HFF-Myc (cell line): ENCODE measurements at places on chromosomes 7 and 10.

GRCh38 chr10:61452655-61453641 is at the start of gene TMEM26:
Gene TMEM26, minus strand, starts transcription at chr10:61453381. Its CDS starts 300 bp downstream, at chr10:61453081.
- DNase-seq: no peak

DNA sequence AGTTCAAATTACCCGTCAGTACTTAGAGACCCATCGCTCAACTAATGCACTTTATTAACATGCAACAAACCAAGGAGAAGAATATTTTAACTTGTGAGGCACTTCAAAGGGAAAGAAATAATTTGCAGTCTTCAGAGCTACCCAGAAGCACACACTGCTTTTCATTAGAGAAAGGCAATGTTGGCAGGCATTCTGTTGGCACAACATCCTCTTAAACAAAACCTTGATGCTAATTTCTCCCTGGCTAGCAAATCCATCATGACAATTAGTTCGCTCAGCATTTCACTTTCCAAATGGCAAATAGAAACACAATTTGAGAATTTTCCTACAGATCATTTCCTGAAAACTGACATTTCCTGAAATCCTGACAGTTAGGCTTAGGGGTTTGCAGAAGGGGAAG is 155.6 kb upstream of the FAM13C start:
- no peak for DNase-seq

DNA sequence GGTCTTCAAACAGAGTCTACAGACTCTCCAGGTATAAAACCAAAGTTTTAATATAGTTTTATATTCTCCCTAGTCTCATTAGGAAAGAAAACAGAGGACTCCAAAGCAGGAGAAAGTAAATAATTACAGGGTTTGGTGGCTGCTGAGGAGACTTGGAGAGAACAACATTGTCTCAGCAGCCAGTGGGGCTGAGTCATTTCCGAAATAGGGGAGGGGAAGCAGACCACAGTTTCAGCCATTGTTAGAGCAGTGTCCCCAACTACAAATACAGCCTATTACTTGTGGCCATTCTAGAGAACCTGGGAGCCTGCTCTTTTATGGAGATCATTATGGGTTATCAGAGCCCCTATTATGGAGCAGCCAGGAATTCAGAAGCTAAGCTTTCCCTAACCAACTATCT is 44.2 kb upstream of the A1CF start:
- no peak for DNase-seq

DNA sequence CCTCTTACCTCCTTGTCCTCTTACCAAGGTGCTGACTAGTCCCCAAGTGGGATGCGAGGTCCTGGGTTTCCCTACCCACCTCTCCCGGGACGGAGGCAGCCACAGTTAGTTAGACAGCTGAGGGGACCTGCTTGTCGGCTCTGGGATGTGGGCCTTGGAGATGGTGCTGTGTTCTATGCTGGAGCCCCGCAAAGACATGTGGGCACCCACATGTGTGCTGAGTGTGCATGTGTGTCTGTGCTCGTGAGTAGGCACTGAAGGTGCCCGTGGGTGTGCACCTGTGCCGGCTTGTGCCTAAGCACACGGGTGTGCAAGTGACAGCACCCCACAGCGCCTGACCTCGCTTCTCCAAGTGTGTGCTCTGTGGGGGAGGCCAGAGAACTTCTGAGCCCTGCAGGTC is 62.2 kb downstream of the NEURL1 start:
- DNase-seq: no peak
